ENCODE measurements at places on chromosomes 3 and 15.

DNA sequence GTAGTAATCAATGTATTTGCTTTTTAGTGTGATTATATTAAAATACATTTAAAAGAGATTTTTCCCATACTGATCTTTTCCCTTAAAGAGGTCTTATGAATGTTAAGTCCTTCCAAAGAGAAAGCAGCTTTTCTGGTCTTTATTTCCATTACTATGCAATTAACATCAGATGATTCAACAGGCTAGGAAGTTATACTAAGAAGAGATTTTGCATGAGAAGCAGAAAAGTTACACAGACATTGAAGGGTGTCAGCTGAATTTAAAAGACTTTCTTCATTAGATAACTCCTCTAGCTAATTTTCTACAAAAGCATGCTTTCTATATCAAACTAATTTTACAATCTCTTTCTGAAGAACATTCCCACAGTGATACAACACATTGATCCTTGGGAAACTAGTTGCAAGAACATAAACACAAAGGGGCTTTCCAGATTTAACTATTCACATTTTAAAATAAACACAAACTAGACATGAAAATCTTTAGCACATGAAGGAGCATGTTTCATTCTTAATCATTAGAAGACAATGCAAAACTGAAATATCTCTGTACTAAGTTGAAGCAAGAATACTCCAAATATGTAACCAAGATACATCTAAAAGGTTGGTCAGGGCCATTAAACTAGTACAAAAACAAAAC lies 965.8 kb downstream of the ROBO1 start:
- DNase-seq, result no peak

DNA sequence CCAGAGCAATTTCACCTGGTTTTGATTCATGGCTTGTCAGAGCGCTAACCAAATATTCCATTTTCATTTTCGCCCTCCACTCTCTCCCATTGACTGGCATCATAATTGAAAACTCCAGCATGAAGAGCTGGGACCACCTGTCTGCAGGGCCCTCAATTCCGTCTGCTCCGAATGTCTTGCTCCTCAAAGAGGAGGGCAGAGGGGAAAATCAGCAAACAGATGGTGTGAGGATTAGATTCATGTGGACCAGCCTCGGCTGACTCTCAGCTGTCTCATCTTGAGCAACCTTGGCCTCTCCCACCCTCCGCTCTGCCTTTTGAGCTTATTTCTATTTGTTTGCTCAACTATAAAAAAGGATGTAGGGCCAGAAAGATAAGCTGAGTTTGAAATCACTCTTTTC lies 512.2 kb upstream of the PPP2R3A start:
- no peak for DNase-seq

GRCh38 chr3:174633342-174633741 lies 225.8 kb upstream of the NAALADL2 start:
- DNase-seq, result no peak

DNA sequence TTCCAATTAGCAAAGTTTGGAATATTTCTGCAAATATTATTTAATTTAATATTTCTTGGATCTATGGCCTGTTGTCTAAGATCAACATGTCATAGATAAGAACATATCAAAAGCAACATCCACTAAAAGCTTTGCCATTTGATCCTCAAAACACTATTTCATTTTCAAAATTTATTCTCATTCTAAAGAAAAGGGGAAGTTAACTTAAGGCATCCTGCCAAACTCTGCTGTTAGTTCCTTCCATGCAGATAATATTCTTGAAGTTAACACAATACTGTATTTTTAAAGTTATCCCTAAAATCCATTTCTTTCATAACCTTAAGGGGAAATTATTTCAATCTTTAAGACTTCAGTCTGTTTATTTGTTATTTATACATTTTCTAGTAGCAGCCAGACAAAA lies 28.2 kb upstream of the GBE1 start:
- DNase-seq, result no peak

GRCh38 chr3:115871735-115872134 lies 248.4 kb downstream of the GAP43 start:
- no peak for DNase-seq
